Stimulated activated CD4-positive, alpha-beta T cell treated with anti-CD3 and anti-CD28 coated beads, Interleukin-12 subunit alpha, Interleukin-12 subunit beta, amount 100 ng/mL, for 48 hours (primary cell): ENCODE measurements at places on chromosomes 12 and 14.

- DNase-seq: no peak
These were observed 57.9 kb downstream of the OTX2 start for GRCh38 chr14:56752428-56752827.

DNA sequence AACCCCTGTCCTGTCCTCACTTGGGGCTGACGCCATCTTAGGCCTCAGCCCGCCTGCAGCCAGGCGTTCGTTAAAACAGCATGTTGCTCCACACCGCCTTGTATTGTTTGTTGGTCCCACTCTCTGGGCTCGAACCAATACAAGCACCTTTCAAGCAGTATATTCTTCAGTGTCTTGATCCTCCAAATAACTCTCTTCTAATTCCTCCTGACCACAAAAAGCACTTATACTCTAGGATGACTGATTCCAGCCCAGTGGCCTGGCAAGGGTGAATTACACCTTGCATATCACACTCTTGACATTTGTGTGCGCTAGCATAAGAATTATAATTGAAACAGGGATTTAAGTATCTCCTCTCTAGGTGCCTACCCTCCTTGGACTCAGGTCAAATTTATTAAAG lies 7.1 kb downstream of the CCER1 start:
- no peak for DNase-seq

DNA sequence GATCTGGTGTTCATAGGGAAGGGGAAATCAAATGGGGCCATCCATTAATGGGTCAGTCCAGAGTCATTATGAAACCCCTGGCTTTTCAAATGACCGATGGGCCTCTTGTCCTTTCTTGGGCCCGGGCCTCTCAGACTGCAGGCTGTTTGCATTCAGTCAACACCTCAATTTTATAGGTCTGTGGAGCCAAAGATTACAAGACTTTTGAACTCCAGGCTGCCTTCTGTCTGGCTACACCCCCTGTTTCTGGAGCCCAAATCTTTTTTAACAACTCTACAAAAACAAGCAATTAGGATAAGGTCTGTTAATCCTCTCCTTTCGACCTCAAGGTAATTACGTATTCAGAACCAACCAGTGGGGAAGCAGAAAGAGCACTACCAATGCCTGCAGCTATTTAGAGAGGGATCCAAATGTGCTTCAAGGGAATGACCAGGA lies 35.6 kb downstream of the DUSP6 start:
- DNase-seq: no peak

- no peak for DNase-seq
These were observed 42.8 kb downstream of the NKX2-1 start for GRCh38 chr14:36477266-36477665.

GRCh38 chr12:89023936-89024335 lies 328.4 kb downstream of the DUSP6 start:
- DNase-seq: no peak

DNA sequence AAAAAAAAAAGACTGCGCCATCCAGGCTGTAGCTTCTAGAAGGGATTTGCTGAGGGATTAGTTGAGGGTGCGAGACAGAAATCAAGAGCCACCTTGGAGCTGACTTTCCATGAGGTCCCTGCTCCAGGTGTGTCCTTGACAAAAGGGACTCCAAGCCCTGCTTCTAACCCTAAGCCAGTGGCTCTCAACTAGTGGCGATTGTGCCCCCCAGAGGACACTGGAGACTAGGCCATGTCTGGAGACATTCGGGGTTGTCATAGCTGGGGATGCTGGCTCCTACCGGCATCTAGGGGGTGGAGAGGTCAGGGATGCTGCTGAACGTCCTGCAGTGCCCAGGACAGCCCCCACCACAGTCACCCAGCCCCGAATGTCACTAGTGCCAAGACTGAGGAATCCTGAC lies 40.6 kb downstream of the SPRING1 start:
- no peak for DNase-seq

GRCh38 chr12:92696216-92696615 lies 6.6 kb upstream of the PLEKHG7 start:
- DNase-seq: no peak

GRCh38 chr12:21416511-21417121 lies 20.8 kb upstream of the PYROXD1 start:
- DNase-seq: no peak

DNA sequence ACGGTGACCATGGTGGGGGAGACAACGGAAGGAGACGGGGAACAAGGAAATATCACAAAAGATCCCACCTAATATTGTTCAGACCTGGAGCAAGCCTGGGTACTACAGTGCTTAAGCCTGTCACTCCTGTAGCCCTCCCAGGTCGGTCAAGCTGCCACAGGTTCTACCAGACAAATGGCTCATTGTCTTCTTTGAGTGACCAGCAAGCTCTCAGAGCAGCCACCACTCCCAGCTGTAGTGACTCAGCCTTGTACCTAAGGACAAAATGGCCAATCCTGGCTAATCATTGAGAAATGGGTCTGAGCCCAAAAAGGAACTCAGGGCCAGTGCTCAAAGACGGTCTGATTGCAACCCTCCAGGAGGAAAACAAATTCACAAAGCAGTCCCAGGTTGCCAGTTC lies 238.4 kb upstream of the NOS1 start:
- no peak for DNase-seq

DNA sequence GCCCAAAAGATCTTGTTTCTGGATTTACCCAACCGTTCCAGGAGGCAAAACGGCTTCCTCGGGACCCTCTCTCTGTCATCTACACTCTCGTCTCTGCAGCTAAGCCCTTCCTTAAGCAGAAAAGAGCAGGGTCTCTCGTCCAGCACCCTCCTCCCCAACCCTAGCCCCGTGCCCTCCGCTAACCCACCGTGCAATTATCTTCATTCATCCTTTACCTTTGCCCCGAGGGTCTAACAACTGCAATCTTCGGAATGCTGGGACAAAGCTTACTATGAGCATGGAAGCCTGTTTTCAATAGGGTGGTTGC lies 276 bp upstream of the BMAL2 start:
- DNase-seq: no peak

GRCh38 chr12:28700161-28700560 lies 448.9 kb upstream of the FAR2 start:
- no peak for DNase-seq

- no peak for DNase-seq
These were observed 200.9 kb upstream of the CAND1 start for GRCh38 chr12:67068204-67068731.

GRCh38 chr14:40855343-40855742 lies 751.3 kb upstream of the LRFN5 start:
- no peak for DNase-seq

DNA sequence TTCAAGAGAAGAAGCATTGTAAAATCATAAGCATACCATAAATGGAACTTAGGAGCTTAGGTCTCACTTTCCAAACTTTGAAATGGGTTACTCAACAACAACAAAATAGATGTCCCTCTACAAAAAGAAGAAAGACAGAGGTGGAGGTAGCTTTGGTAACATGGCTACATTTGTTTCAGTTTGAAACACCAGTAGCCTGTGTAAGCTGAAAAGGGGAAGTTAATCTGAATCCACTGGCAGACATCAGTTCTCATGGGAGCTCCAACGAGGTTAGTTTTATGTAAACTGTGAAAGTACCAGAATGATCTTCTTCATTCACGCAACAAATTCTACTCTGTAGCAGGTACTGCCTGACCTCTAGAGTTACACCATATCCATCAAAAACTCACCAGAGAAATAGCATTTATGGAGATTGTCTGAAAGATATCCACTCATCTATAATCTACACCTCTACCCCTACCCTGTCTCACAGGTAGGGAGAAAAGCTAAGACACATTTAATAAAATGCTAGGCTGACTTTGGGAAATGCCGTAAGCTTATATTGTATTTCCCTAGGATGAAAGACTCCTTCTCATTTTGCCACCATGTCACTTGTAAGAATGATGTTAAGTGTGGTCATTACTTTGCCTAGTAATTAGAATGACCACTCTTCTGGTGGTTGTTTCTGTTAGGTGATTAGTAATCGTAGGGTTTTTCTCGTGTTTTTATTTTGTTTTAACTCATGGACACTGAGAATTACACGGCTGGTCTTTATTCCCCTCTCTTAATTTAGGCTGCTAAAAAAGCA lies 224.1 kb downstream of the ASCL1 start:
- DNase-seq: no peak

- no peak for DNase-seq
These were observed 166.1 kb upstream of the E2F7 start for GRCh38 chr12:77231501-77231918.

DNA sequence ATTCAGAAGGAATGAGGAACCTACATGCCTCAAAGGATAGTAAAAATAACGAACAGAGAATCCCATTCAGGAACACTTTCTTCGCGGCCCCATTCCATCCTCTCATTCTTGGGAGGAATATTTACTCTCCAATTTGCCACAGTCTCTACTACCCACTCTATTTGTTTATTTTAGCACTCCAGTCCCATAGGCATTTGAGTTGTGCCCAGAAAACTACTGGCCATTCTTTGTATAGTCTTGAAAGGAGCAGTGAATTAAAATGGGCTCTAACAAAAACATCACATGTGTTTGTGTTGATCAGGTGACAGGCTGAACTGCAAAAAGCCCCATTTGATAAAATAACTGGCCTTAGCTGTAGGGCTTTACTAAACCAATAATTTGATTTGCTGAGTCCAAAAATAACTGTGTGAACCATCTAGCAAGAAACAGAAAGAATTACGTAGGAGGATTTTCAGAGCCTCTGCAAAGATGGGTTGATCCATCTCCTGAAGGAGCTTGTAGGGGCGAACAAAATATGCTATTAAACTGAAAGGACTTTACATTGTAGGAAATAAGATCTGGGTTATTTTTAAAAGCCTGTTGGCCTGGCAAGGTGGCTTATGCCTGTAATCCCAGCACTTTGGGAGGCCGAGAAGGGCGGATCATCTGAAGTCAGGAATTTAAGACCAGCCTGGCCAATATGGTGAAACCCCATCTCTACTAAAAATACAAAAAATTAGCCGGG lies 142.3 kb upstream of the CPNE8 start:
- no peak for DNase-seq

GRCh38 chr12:2229661-2230539 lies 177.1 kb downstream of the CACNA1C start:
- no peak for DNase-seq
